SK-N-SH (cell line): ENCODE measurements at places on chromosomes 4 and X. TPM values are rescaled to one million over a fixed set of nuclear protein-coding genes. Genes with fewer than 3 reads are reported as not detected.
A peak's percentile ranks its signal among the peaks of the same experiment; 100 is the strongest.

The BEX4 gene
- 84.8 and 95.7 TPM in 2 replicates for polyA plus RNA-seq

DNA sequence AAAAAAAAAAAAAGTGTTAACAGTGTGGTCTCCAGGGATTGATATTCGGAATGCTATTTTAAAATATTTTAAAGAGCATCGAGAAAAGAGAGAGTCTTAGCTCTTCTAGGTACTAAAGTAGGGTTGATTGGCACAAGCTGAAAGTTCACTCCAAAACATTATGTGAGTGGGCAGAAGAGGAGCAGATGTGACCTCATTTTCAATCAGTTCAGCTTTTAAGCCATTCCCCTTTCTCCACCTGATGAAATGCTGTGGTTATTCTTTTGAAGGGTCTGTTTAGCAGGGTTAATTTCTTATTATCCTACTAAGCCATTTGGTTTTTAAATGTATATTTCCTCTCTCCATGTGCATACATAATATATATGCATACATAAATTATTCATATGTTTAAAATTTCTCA lies 69.2 kb downstream of the GALNT7 start:
- no peak overlapping the region for H3K27ac ChIP-seq
- no peak overlapping the region for H3K4me3 ChIP-seq
- H3K4me1 ChIP-seq, result peaks cover 2% of the 10 kb centered on the region

DNA sequence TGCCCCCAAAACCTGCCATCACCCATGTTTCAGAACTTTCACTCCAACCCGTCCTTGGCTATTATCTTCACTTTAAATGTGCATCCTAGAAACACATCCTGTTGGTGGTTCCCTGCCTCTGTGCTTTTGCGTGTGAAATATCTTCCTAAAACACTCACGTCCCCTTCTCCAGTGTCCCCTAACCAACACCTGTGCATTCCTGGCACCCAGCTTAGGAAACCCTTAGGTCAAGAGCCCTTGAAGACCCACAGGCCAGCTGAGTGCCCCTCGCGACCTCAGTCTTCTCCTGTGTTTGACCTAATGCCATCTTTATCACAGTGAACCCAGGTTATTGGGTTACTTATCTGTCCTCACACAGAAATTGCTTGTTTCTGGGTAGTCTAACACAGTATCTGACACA lies 117.6 kb downstream of the STK32B start:
- no peaks in the 10 kb centered on the region for H3K36me3 ChIP-seq
- H3K4me3 ChIP-seq, result no peak overlapping the region
- DNase-seq, result no peak
- H3K4me1 ChIP-seq, result peaks cover 14% of the 10 kb centered on the region; the same call in 1 of the 2 replicates
- no peak overlapping the region for H3K27ac ChIP-seq
- H3K27me3 ChIP-seq, result peaks cover 5% of the 10 kb centered on the region; the same call in 1 of the 2 replicates

The MAGEB17 gene
- polyA plus RNA-seq, result 0.13 TPM in 2 replicates

DNA sequence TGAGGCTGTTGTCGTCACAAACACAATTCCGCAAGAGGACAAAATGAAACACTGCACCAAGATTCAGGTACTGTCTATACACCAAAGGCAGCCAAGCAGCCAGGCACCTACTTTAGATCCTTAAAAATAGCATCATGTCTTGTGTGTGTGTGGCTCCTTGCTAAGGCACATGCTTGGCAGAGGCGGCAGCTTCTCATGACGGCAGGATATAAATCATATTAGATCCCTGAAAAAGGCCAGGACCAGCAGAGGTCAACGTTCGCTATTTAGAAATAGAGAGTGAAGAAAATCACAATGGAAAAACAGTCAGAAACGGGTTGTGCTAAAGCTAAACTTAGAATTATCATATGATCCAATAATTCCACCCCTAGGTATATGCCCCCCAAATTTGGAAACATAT lies 29.5 kb downstream of the PRPS2 start:
- no peak overlapping the region for H3K27ac ChIP-seq
- peaks cover 26% of the 10 kb centered on the region for H3K27me3 ChIP-seq
- peaks cover 2% of the 10 kb centered on the region; the same call in 1 of the 2 replicates for H3K4me1 ChIP-seq

The ATP1B4 gene
- polyA plus RNA-seq, result not detected in 2 replicates

The CT47B1 gene
- polyA plus RNA-seq, result not detected in 2 replicates

The CRMP1 gene
- 3.4 and 7.8 TPM in 2 replicates for polyA plus RNA-seq

- peaks cover 13% of the 10 kb centered on the region for H3K4me1 ChIP-seq
- no peaks in the 10 kb centered on the region for H3K36me3 ChIP-seq
- DNase-seq, result no peak
- no peaks in the 10 kb centered on the region for H3K27me3 ChIP-seq
Measured at GRCh38 chr4:120070196-120070595, 3.5 kb upstream of the MAD2L1 start.

DNA sequence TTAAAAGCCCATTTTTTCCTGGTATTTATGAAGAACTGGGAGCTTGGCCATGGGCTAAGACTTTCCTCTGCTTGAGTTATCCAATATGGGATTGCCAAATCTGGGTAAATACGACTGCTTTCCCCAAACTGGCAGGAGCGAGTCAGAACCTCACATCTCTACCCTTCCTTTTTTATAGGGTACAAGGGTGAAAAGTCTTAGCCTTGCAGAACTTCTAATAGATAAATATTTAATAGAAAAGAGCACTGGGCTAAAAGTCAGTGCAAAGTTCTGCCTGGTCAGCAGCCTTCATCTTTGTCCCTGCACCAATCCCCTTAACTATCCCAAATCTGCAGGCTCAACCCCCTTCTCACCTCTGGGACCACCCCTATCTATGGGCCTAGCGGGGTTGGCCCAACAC lies 61.6 kb upstream of the ACSL1 start:
- H3K36me3 ChIP-seq, result no peaks in the 10 kb centered on the region
- DNase-seq, result no peak
- H3K4me1 ChIP-seq, result no peaks in the 10 kb centered on the region; the same call in 1 of the 2 replicates

GRCh38 chrX:40637687-40638086 lies 9.7 kb downstream of the CXorf38 start:
- H3K27me3 ChIP-seq, result no peaks in the 10 kb centered on the region
- H3K36me3 ChIP-seq, result peaks cover 60% of the 10 kb centered on the region
- H3K4me1 ChIP-seq, result no peaks in the 10 kb centered on the region
- no peak overlapping the region for H3K4me3 ChIP-seq
- no peak for DNase-seq
- no peak overlapping the region for H3K27ac ChIP-seq

GRCh38 chr4:76802236-76803021 lies 95.5 kb downstream of the SOWAHB start:
- no peaks in the 10 kb centered on the region for H3K36me3 ChIP-seq
- H3K4me3 ChIP-seq, result no peak overlapping the region
- no peaks in the 10 kb centered on the region for H3K27me3 ChIP-seq
- peak overlapping the region; percentile 69 for H3K27ac ChIP-seq
- peaks cover 3% of the 10 kb centered on the region; the same call in 1 of the 2 replicates for H3K4me1 ChIP-seq

The RBM3 gene
- 183 and 222 TPM in 2 replicates for polyA plus RNA-seq

The ZFX gene
- polyA plus RNA-seq, result 9.0 and 11.9 TPM in 2 replicates

DNA sequence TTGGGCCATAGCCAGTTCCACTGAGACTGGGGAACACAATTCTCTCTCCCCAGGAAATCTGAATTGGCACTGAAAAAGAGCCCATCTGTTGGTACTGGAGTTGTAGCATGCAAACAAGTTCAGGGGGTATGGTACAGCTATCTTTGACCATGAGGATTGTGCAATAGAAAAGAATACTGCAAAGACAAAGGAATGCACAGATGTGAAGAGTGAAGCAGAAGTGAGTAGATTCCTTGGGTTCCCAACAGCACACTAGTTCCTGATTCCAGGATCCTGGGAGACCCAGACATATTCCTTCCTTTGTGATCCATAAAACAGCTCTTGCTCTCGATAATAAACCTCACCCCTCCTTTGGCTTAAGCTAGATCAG lies 43.3 kb upstream of the CTAG2 start:
- no peak overlapping the region for H3K4me3 ChIP-seq
- no peaks in the 10 kb centered on the region for H3K4me1 ChIP-seq
- no peaks in the 10 kb centered on the region for H3K36me3 ChIP-seq
- DNase-seq, result no peak

DNA sequence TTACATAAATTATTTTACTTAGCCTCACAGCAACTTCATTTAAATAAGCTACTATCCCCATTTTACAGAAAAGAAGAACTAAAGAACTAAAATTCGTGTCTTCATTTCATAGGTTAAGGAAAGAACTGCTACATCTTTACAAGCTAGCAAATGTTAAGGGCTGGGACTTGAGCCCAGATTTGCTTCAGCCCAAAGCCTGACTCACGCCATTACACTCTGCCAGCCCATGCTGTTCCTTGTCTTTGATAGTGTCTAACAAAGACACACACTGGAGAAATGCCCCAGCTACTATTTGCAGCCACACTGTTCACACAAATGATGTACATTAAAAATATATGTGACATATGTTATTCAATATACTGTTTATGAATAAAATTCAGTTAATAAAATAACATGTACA lies 29.0 kb upstream of the ERVMER34-1 start:
- H3K4me3 ChIP-seq, result no peak overlapping the region
- no peaks in the 10 kb centered on the region for H3K4me1 ChIP-seq
- no peak overlapping the region for H3K27ac ChIP-seq
- DNase-seq, result no peak

- DNase-seq, result no peak
- H3K36me3 ChIP-seq, result no peaks in the 10 kb centered on the region
- peaks cover 10% of the 10 kb centered on the region for H3K4me1 ChIP-seq
- no peak overlapping the region for H3K4me3 ChIP-seq
- no peak overlapping the region for H3K27ac ChIP-seq
Measured at GRCh38 chr4:189302719-189303118, 638.0 kb upstream of the FRG1 start.

DNA sequence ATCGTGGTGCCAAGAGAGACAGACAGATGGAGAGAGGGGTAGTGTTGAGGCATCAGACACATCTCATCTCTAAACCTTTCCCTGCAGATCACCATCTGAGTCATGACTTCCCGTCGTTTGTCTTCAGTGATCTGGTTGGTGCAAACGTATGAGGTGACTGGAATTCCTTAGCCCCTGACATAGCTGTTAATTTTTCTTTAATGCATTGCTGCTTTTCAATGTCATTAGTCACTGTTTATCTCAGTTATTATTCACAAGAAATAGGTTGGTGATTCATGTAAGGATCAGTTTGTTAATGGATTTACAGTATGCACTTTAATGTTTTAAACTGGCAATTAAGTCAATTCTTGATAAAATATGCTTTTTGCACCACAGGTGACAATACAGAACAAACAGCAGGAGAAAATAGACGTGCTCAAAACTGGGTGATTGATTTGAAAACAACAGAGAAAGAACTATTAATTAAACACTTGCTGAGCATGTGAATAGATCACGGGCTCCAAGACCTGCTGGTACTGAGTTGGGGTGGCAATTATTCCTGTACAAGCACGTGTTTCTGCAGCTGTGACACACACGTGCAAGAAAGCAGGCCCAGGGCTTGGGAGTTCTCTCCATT lies 1.3 kb upstream of the TMEM154 start:
- no peak overlapping the region for H3K4me3 ChIP-seq
- no peaks in the 10 kb centered on the region for H3K27me3 ChIP-seq
- DNase-seq, result no peak
- no peaks in the 10 kb centered on the region for H3K36me3 ChIP-seq

- peak; percentile 40 for DNase-seq
- no peak overlapping the region for H3K4me3 ChIP-seq
- H3K36me3 ChIP-seq, result no peaks in the 10 kb centered on the region
- H3K4me1 ChIP-seq, result peaks cover 23% of the 10 kb centered on the region; the same call in 1 of the 2 replicates
- H3K27me3 ChIP-seq, result no peaks in the 10 kb centered on the region
- peak overlapping the region; percentile 43 for H3K27ac ChIP-seq
Measured at GRCh38 chr4:185716577-185717376, 95.2 kb downstream of the SORBS2 start.

The CPXCR1 gene
- polyA plus RNA-seq, result not detected in 2 replicates

The NDST4 gene
- polyA plus RNA-seq, result not detected in 2 replicates

The RTL3 gene
- polyA plus RNA-seq, result 0.64 and 0.80 TPM in 2 replicates

DNA sequence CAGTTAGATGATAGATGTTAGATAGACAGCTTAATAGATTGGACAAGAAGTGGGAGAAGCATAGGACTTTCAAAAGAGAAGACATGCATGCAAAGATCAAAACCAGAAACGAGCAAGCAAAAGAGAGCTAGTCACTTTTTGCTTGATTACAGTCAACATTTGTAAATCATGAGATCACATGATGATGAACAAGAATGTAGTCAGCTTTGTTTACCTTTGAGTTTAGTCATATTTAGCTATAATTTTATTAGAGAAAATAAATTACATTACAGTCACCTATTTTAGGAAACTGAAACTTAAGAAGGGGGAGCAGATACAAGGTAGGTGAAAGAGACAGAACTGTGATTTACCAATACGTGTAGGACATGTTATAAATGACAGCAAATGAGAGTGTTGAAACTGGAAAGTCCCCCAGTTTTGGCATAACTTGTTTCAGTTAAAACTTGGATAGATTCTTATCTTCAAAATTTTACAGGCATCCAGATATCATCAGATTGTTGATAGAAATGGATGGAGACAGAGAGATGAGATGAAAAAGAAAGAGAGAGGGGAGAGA lies 1083.1 kb upstream of the PCDH10 start:
- no peak for DNase-seq
- no peaks in the 10 kb centered on the region; the same call in 1 of the 2 replicates for H3K4me1 ChIP-seq
- no peak overlapping the region for H3K27ac ChIP-seq
- H3K27me3 ChIP-seq, result no peaks in the 10 kb centered on the region

GRCh38 chrX:108304210-108304609 lies 134.0 kb downstream of the COL4A6 start:
- peak; percentile 9 for DNase-seq
- H3K4me1 ChIP-seq, result no peaks in the 10 kb centered on the region
- H3K27ac ChIP-seq, result no peak overlapping the region
- no peak overlapping the region for H3K4me3 ChIP-seq

DNA sequence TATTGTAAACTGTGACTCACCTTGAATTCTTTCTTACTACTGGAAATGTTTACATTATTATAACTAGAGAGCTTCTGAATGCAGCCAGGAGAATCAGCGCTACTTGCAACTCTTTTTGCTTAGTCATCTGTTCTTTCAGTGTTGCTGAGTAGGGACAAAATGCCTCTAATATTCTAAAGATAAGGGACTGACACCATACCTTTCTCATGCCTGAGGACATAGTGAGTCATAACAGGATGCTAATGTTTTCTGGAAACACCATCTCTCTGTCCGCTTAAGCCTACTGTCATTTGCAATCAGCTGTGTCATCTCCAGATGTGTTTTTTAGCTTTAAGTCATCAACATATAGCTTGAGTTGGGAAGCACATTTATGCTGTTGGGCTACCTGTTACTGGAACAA lies 108.3 kb downstream of the QRFPR start:
- H3K36me3 ChIP-seq, result no peaks in the 10 kb centered on the region
- 0 out of 2 replicates have a peak, but pooled peaks cover 11% of the 10 kb centered on the region for H3K27me3 ChIP-seq
- no peaks in the 10 kb centered on the region for H3K4me1 ChIP-seq
- no peak overlapping the region for H3K4me3 ChIP-seq
- no peak for DNase-seq

DNA sequence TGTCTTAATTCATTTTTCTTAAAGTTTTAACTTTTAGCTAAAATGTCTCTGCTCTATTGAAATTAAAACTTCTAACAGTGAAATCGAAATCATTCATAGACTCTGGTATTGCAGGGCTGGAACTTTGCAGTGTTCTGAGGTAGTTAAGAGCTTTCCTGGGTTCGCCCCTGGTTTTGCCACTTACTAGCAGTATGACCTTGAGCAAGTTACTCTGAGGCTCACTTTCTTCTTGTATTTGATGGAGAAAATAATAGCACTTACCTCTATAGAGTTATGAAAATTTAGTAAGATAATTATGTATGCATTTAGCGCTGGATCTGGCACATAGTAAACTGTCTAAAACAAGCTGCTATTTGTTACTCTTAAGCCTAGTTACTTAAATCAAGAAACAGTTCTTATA lies 1.7 kb downstream of the SLAIN2 start:
- DNase-seq, result no peak
- no peaks in the 10 kb centered on the region for H3K27me3 ChIP-seq
- H3K36me3 ChIP-seq, result no peaks in the 10 kb centered on the region
- H3K27ac ChIP-seq, result peak overlapping the region; percentile 8; the same call in 1 of the 2 replicates

GRCh38 chr4:138300616-138301015 lies 58.5 kb upstream of the SLC7A11 start:
- H3K27ac ChIP-seq, result no peak overlapping the region
- H3K27me3 ChIP-seq, result no peaks in the 10 kb centered on the region
- no peak for DNase-seq
- H3K4me3 ChIP-seq, result no peak overlapping the region
- H3K36me3 ChIP-seq, result no peaks in the 10 kb centered on the region
- H3K4me1 ChIP-seq, result no peaks in the 10 kb centered on the region
